ENCODE measurements at places on chromosomes 11 and 22. TPM values are rescaled to one million over a fixed set of nuclear protein-coding genes. Genes with fewer than 3 reads are reported as not detected.
A peak's percentile ranks its signal among the peaks of the same experiment; 100 is the strongest.

Gene TRIM6
- total RNA-seq = not detected

DNA sequence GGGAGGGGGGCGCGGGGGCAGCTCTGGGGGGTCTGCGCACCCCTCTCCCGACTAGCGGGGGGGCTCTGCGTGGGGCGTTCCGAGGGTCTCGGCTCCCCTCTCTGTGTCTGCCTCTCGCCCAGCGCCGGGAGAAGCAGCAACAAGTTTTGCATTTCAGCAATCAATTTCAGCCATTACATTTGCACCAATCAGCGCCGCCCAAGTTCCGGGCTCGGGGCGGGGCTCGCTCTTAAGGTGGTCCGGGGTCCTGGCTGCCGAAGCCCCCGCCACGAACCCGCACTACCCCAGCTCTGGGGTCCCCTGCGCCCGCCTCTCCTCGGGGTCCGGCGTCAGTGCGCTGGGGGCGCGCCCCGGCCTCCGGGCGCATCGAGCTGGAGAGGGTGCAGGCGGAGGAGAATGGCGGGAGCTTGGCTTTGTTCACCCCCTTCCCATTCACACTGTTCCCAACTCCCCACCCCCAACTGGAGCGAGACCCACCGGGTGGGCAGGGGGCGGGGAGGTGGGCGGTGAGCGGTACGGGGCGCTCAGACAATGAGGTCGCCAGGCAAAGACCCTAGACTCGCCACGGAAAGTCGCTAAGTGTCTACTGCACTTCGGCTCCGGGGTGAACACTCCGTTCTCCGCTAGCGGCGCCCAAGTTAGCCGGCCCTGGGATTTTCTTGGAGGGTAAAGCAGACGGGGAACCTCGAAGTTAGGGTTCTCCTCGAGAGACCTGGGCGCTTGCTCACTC lies at the start of gene MN1:
MN1 (minus strand) TSS at position 141 of the 730 bp plus-strand sequence. CDS start 1,213 bp downstream, outside the sequence.
- DNase-seq = peak; percentile 77

GRCh38 chr11:108616549-108616948 lies 23.0 kb upstream of the EXPH5 start:
- DNase-seq = no peak

DNA sequence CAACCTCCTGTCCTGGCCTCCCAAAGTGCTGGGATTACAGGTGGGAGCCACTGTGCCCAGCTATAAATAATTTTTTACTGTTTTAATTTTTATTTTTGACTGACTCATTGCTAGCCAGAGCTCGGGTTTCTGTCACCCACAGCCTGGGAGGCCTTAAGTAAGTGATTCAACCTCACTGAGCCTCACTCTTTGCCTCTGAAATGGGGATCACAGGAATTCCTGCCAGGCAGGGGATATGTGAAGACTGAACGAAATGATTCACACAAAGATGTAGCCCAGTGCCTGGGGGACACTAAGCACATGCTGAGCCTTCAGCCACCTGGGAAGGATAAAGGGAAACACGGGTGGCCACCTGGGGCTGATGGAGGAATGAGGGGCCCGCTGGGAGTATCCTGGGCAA lies 3.8 kb upstream of the LRRC74B start:
- DNase-seq = peak; percentile 17

DNA sequence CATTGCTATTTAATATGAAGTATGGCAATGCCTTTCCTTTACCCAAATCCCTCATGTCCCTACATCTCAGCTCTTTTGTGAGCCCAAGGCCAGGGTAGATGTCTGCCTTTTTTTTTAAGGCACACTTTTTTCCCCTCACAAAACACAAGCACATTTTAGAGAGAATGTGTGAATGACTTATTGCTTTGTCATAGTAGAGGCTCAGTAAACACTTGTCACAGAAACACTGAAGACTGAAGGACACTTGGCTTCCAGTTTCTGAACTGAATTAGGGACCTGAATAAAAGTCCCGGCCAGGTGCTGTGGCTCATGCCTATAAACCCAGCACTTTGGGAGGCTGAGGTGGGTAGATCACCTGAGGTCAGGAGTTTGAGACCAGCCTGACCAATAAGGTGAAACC lies 2.9 kb upstream of the SCGB2A2 start:
- DNase-seq = no peak

DNA sequence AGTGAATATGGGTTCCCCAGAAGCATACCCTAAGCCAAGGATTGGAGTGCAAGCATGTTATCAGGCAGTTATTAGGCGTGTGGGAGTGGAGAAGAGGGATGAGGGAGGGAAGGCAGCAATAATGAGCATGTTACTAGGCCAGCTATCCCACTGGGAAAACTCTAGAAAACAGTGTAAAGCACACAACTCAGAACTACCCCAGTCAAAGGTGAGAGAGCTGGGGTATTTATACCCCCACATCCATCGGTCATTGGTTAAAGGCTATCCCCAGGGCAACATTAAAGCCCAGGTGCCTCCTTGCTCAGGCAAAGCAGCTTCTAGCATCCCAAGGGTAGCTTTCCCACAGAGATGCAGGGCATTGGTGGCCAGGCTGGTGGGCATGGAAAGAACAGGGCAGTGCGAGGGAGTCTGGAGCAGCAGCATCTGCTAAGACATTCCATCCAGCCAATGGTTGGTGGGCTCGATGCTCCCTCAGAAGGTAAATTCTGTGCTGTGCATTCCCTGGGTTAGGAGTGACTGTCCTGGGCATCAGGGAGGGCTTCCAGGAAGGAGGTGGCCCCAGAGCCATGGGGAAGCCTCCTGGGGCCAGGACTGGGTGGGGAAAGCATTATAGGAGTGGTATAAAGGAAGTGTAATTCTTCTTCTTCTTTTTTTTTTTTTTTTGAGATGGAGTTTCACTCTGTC lies 21.1 kb upstream of the LRRC10B start:
- no peak for DNase-seq

Gene PANX2
- total RNA-seq = 0.16 TPM

GRCh38 chr22:20437613-20438426 lies at the start of gene SCARF2:
Gene SCARF2, minus strand, starts transcription at chr22:20437825. Its CDS starts 71 bp downstream, at chr22:20437754.
- peak; percentile 75 for DNase-seq

- DNase-seq = no peak
Measured at GRCh38 chr11:43832536-43832935, 48.1 kb upstream of the ALKBH3 start.

GRCh38 chr22:45966895-45967365 lies 10.0 kb downstream of the WNT7B start:
- no peak for DNase-seq

DNA sequence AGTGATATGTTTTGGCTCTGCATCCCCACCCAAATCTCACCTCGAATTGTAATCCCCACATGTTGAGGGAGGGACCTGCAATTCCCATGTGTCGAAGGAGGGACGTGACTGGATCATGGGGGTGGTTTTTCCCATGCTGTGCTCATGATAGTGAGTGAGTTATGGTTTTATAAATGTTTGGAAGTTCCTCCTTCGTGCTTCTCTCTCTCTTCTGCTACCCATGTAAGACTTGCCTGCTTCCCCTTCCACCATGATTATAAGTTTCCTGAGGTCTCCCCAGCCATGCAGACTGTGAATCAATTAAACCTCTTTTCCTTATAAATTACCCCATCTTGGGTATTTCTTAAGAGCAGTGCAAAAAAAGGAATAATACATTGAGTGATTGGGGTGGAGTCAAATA lies 7.3 kb upstream of the CEP295 start:
- no peak for DNase-seq

DNA sequence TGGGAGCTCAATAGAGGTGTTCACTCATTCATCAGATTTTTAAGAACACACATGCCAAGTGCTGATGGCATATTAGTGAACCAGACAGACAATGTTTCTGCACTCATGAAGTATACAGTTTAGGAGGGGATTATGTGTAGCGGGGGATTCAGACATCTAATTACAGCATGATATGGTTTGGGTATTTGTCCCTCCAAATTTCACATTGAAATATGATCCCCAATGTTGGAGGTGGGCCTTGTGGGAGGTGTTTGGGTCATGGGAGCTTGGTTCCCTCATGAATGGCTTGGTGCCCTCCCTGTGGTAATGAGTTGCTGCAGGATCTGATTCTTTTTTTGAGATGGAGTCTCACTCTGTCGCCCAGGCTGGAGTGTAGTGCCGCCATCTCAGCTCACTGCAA lies 8.9 kb upstream of the RAB3IL1 start:
- DNase-seq = no peak

Data from psoas muscle (tissue), 8 donors.